IMR-90 (cell line): ENCODE measurements at places on chromosomes 4 and X. TPM values are rescaled to one million over a fixed set of nuclear protein-coding genes. Genes with fewer than 3 reads are reported as not detected.
A peak's percentile ranks its signal among the peaks of the same experiment; 100 is the strongest.

DNA sequence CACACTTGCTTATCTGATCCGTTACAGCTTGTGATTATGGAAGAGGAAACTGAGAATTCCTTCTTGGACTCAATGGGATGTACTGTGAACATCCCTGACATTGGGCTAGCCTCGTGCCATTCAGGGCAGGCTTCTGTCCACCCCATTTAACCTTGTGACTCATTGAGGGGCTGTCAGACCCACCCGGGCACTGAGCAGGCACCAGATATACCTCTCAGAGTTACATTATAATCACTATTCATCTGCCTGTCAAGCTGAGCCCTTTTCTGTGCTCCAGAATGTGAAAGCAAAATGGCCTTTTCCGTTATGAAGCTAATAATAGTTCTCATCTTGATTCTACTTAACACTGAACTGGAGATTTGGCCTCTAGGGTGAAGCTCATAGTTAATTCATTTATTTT lies 170.6 kb upstream of the SCML1 start:
- no peak for DNase-seq

GRCh38 chr4:54096295-54096962 lies 3.5 kb upstream of the GSX2 start:
- DNase-seq, result no peak

ERAS gene
- not detected in 2 replicates for polyA plus RNA-seq

GRCh38 chr4:151674804-151675391 lies 85.9 kb downstream of the GATB start:
- DNase-seq, result no peak

- peak; percentile 1 for DNase-seq
Measured at GRCh38 chr4:134018846-134019245, 182.7 kb downstream of the PABPC4L start.

DNA sequence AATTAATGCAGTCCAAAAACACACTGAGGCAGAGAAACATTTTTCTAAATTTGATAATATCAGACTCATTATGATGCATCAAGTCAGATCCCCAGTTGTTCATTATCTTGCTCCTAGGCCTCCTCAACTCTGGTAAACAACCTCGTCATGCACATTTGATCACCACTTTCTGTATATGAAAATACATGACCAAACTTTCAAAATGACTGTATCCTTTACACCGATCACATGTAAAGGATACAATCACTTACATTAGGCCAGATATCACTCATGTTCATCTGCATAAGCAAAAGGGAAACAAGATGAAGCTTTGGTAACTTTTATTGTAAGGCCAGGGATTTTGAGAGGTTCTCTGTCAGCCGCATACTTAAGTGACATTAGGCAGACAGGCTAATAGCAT lies 99.4 kb upstream of the IL1RAPL1 start:
- no peak for DNase-seq
